Stimulated activated CD8-positive, alpha-beta memory T cell treated with anti-CD3 and anti-CD28 coated beads, Interleukin-7, amount 100 ng/mL, for 4 hours (primary cell): ENCODE measurements at places on chromosomes 6 and 20.
A peak's percentile ranks its signal among the peaks of the same experiment; 100 is the strongest.

GRCh38 chr6:134720353-134721059 lies 229.4 kb downstream of the ALDH8A1 start:
- DNase-seq: no peak

- no peak for DNase-seq
Observed at GRCh38 chr6:119395192-119395591, 45.6 kb upstream of the MAN1A1 start.

- DNase-seq: no peak
Observed at GRCh38 chr20:23287354-23288190, 63.0 kb upstream of the NXT1 start.

GRCh38 chr6:41278699-41279405 lies 7.6 kb downstream of the TREM1 start:
- DNase-seq: peak; percentile 35

DNA sequence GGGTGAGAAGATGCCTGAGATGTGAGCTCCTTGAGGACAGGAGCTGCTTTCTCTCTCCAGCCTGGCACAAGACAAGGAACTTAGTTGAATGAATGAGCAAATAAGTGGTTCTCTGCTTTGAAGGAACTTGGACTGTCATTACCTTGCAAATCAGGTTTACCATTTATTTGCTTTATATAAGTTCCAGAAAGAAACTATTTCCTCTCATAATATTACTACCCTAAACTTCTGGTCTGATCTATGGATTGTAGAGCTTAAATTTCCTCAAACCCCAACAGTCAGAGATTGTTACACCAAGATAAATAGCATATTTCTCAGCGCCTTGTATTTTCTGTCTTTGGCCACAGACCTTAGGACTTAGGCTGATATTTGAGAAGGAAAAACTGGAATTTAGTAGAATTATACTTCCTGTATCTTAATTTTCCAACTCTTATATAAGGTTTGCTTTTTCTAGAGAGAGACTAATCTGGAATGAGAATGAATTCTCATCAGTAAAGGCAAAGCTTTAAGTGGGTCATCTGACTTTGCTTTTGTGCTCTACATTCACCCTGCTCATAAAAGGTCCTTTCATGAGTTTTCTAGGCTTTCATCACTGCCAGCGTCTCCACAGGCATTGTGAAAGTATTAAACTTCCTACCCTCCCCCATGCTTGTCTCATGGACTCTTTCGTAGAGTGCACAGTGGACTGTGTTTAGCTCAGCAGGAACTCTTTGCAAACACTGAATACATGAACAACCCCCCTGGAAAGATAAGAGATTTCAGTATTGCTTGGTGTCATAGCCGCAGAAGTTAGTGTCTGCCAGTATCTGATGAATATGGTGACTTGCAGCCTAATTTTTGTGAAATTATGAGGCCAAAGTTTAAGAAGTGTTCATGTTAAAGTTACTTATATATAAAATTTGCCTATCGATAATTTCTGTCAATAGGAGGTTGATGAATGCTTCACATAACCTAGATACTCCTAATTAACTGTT lies 74.0 kb downstream of the PTPRA start:
- no peak for DNase-seq

GRCh38 chr20:23296841-23297701 lies 53.5 kb upstream of the NXT1 start:
- DNase-seq: no peak

GRCh38 chr20:38242848-38243708 lies 17.5 kb downstream of the KIAA1755 start:
- DNase-seq: no peak
